ENCODE measurements at places on chromosomes 5 and 9.

DNA sequence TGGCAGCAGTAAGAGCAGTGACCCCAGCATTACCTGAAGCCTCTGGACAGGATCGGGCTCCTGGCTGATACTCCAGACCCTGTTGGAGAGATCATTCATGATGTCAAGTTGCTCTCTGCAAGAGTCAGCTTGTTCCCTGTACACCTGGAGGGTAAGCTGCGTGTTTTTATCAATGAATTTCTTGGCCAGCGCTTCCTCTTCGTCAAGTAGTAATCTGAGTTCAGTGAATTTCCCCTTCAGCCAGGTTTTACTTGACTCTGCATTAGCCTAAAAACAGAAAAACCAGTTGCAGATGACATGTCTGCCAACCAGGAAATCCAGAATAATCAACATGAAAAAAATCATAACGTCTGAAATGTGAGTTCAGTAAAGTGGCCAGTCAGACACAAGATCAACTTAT is 19.1 kb downstream of the TRIM14 start:
- DNase-seq: no peak

GRCh38 chr5:56649569-56649968 is 165.8 kb upstream of the MAP3K1 start:
- DNase-seq: no peak

GRCh38 chr5:80387063-80387768 is 20.6 kb upstream of the ZFYVE16 start:
- no peak for DNase-seq

DNA sequence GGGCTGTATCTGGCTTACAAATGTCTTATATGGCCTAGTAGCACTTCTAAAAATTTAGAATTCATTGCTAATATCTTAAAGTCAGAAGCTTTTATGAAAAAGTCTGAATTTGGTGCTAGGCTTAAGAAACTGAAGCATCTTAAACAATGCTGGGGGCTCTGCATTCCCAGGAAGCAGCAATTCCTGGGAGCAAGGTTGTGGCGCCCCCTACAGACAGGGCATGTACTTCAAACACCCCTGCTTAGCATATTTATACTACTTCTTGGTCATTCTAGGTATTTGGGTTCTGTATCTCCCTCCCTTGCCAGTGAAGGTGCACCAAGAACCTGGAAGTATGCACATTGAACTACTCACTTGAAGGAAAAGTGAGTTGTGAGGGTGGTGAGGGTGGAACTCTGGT is 64.6 kb upstream of the GRIA1 start:
- DNase-seq: no peak

GRCh38 chr9:128902351-128903078 is 18.3 kb upstream of the PHYHD1 start:
- peak; percentile 80 for DNase-seq

GRCh38 chr5:169149317-169149716 is 151.6 kb downstream of the SLIT3 start:
- no peak for DNase-seq

DNA sequence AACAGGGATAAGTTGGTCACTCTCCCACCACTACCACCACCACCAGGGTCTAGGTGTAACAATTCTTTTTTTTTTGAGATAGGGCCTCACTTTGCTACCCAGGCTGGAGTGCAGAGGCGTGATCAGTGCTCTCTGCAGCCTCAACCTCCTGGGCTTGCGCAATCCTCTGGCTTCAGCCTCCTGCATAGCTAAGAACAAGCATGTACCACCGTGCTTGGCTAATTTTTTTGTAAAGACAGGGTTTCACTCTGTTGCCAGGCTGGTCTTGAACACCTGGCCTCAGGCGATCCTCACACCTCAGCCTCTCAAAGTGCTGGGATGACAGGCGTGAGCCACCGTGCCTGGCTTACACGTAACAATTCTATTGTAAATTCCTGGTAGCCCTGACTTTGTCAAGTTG is 27.5 kb downstream of the CORO2A start:
- DNase-seq: no peak

- DNase-seq: no peak
These were observed 52.1 kb upstream of the EXOC3 start for GRCh38 chr5:390623-391491.

DNA sequence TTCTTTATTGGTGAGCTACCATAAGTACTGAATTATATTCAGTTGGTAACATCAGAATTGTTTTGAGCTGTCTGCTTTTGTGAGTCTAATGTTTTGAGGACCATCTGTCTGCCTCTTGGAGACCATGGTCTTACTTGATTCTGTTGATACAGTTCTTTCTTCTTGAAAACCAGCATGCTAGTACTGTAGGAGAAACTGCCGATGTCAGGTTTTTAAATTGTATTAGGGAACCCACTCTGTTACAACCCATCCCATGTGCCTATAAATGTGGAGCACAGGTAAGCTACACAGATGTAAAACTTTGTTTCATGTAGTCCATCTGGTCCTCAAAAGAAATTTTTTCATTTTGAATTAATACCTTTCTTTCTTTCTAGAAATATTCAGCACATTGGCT is 103.4 kb upstream of the DMRTA1 start:
- no peak for DNase-seq

- no peak for DNase-seq
These were observed 205.5 kb downstream of the TMC1 start for GRCh38 chr9:72726947-72727346.

- DNase-seq: no peak
These were observed 632.5 kb downstream of the SLCO4C1 start for GRCh38 chr5:101663543-101663942.

GRCh38 chr5:95930141-95930930 is 31.3 kb downstream of the ELL2 start:
- no peak for DNase-seq

DNA sequence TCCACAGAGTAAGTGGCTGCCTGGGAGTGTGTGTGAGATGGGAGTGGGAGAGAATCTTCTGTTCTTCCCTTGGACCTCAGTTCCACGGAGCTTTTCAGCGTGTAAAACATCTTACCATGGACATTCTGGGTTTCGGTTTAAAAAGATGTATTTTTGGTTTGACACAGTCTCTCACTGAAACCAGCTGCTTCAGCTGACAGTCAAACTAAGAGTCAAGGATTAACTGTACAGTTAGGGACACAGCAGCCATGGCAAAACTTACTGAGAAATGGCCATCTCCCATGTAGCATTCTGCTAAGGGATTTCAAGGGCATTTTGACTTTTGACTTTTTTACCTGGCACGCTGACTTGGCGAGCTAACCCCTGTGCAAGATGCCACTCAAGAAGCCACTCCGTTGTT is 93.8 kb upstream of the IL12B start:
- DNase-seq: no peak

DNA sequence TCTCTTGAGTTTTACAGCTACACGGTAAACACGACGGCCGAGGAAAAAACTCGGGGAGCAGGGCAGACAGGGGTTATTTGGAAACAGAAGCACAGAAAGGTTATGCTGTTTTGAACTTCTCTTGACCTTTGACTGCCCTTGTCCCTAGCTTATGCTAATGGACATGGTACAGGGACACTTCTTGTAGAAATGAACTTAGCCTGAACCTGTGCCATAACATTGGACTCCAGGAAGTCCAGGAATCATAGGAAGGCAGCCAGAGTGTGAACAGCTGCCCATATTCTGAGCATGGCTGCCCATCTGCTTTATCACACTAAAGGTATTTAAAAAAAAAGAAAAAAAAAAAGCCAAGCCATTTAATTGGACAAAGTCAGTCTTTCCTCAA is 46.1 kb downstream of the NR6A1 start:
- no peak for DNase-seq

- no peak for DNase-seq
These were observed 260.3 kb upstream of the ADAMTS16 start for GRCh38 chr5:4879693-4880303.

- no peak for DNase-seq
These were observed 187.9 kb downstream of the MAN2A1 start for GRCh38 chr5:109877670-109878045.

DNA sequence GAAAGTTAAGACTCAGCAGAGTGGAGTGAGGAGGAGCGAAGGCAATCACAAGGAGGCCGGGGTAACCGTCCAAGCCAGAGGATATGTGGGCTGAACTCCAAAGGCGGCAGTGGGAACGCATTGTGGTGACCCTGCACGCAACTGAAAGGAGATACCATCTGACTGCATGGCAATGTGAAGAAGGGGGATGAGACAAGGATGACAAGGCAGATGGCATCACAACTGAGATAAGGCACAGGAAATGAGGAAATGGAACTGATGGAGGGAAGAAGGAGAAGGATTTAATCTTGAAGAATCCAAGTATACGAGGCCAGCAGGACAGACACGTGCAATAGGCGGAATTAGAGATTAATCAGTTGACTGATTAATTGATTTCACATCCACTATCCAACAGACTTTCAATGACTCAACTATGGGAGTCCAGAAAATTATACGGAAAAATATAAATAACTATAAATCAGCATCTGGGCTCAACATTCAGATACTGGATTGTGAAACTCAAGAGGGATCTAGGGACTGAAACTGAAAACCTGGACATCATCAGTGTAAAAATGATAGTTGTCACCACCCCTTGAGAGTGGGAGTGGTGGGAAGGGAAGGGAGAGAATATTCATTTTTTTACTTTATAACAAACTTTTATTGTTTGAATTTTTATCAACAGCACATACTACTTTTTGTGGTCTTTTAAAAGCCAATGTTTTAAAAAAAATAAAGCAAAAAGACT is 86.1 kb downstream of the ARL15 start:
- no peak for DNase-seq

DNA sequence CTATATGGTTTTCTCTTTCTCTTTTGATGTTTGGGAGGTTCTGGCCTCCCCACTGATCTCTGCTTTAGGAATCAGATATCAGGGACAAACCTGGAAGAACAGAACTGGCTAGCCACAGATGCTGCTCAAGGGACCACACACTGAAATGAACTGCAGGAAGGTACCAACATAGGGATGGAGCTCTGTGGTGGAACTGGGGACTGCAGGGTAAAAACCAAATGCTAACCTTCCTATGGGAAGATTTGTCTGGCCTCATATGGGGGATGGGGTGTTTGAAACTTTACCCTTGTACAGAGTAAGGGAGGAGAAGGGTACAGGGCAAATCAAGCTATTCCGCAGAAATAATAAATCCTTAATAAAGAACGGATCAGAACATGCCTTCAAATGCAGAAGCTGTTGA is 49.4 kb downstream of the ELOVL7 start:
- no peak for DNase-seq

DNA sequence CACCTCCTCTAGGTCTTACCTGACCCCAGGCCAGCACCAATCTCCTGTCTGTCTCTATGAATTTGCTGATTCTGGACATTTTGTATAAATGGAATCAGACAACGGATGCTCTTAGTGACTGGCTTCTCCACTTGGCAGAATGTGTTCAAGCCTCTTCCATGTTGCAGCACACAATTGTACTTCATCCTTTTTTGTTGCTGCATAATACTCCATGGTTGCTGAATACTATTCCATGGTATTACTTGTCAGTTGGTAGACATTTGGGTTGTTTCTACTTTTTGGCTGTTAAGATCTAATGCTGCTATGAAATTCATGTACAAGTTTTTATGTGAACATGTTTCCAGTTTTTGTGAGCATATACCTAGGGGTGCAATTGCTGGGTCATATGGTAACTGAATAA is 34.3 kb upstream of the FCN1 start:
- DNase-seq: no peak

GRCh38 chr9:87519461-87519860 is 21.8 kb downstream of the DAPK1 start:
- no peak for DNase-seq

GRCh38 chr5:148002451-148002850 is 61.3 kb upstream of the SPINK5 start:
- no peak for DNase-seq

GRCh38 chr5:146398826-146399225 is 48.3 kb upstream of the TCERG1 start:
- DNase-seq: no peak

DNA sequence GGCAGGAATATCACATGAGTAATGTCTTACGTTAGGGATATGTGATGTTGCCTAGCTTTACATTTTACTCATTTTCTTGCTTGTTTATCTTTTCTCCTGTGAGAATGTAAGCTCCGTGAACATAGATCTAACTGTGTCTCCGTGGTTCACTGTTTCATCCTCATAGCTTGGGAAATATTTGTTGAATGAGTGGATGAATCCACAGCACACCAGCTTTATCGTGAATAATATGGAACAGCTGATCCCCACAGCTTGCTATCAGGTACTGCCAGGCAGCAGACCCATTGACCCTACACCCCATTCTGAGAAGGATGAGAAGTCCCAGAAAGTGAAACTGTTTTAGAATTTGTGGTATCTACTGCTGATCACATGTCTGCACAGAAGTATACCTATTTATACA is 106.8 kb upstream of the FBN2 start:
- DNase-seq: no peak

- DNase-seq: no peak
These were observed 378.5 kb downstream of the PLK2 start for GRCh38 chr5:58081435-58081834.

DNA sequence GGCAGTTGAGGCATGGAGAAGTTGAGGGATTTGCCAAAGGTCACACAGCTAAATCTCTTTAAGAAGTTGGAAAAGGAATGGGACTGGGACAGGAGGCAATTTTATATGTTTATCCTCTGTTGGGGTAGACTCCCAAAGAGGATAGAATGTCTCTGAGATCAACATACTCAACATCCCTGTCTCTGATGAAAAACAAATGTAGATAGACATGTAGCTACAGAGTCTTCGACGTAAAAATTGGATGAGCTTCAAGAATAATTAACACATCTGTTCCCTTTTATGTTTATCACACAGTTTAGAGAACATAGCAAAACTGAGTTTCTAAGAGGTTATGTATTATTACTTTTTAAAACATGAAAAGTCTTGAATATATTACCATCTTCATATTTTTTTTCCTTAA is 204.6 kb upstream of the CD180 start:
- no peak for DNase-seq

- DNase-seq: no peak
These were observed 3.4 kb downstream of the MGAT1 start for GRCh38 chr5:180799194-180799593.
